Fibroblast of the aortic adventitia (primary cell): ENCODE measurements at places on chromosomes 1 and 21. TPM values are rescaled to one million over a fixed set of nuclear protein-coding genes. Genes with fewer than 3 reads are reported as not detected.

RNF19B gene
- 8.5 and 23.0 TPM in 2 replicates for total RNA-seq

KIRREL1 gene
- 96.8 and 96.9 TPM in 2 replicates for total RNA-seq

ATXN7L2 gene
- 1.6 and 2.9 TPM in 2 replicates for total RNA-seq

OLFML2B gene
- 12.0 and 14.5 TPM in 2 replicates for total RNA-seq

MAP1LC3C gene
- total RNA-seq: 0.09 TPM in 1 of 2 replicates, not detected in the other

VANGL2 gene
- total RNA-seq: not detected in 2 replicates

DNASE2B gene
- total RNA-seq: not detected in 2 replicates

STUM gene
- total RNA-seq: 0.98 TPM in 1 of 2 replicates, not detected in the other

GSTM2 gene
- total RNA-seq: 14.1 and 27.7 TPM in 2 replicates

PUM1 gene
- 32.9 and 61.1 TPM in 2 replicates for total RNA-seq

DNA sequence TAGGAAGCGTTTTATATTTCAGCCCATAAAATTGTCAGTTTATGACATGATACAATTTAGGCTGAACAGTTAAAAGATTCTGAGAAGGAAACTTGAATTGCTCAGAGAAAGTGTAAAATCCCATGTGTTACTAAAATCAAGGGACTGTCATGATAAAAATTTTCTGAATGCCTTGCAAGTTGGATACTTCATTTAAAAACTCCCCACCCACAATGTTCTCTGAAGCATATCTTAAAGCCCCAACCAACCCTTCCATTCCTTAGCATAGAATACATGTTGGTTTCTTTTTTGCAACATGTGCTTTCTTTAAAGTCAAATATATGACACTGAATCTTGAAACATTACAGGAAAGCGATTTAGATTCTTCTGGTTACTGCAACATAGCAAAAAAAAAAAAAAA is 97.4 kb downstream of the MRPL39 start:
- no peak for DNase-seq

DNA sequence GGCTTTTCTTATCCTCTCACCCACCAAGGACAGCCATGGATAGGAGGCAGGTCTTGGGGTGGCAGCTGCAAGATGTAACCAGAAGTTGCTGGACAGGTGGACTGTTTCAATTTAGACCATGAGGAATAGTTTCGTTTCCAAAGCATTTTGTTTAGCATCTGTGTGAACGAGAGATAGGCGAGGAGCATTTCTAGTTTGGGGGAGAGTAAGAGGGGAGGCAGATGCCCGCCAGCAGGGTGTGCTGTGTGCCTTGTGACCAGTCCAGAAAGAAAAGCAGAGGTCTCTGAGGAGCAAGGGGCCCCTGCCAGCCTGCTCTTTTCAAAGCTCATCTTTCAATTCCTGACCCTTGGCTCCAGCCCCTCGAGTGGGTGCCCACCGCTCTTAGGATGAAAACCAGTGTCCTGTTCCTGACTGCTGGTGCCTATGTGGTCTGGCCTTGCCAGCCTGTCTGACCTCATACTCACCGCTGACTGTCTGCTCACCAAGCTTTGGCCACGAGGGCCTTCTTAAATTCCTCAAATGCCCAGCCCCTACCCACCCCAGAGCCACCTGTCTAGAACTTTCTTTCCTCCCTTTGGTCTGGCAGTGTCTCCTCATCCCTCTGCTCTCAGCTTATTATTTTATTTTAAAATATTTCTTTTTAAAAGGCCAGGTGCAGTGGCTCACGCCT is 8.5 kb downstream of the SERINC2 start:
- DNase-seq: no peak

DNA sequence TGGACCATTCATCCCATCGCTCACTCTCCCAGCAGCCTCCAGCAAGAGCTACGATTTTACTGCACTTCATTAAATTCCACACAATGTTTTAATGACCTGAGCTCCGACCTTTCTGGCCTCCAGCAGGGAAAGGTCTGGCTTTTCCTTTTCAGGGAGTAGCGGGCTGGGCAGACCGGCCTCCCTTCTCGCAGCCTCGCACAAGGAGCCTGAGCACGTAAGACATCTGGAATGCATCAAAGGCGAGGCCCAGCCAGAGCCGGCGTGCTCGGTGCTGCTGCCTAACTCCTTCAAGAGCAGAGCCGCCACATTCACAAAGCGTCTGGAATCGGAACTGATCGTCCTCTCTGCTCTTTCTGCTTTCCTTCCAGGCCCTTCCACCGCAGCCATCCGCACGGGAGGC is 32.5 kb upstream of the FHAD1 start:
- DNase-seq: peak; percentile 62

GRCh38 chr1:201270616-201271390 is 12.5 kb upstream of the PKP1 start:
- no peak for DNase-seq

- no peak for DNase-seq
Measured at GRCh38 chr1:34590211-34590623, 164.6 kb upstream of the GJB5 start.

- no peak for DNase-seq
Measured at GRCh38 chr21:44301961-44302406, 2.1 kb downstream of the PFKL start.

DNA sequence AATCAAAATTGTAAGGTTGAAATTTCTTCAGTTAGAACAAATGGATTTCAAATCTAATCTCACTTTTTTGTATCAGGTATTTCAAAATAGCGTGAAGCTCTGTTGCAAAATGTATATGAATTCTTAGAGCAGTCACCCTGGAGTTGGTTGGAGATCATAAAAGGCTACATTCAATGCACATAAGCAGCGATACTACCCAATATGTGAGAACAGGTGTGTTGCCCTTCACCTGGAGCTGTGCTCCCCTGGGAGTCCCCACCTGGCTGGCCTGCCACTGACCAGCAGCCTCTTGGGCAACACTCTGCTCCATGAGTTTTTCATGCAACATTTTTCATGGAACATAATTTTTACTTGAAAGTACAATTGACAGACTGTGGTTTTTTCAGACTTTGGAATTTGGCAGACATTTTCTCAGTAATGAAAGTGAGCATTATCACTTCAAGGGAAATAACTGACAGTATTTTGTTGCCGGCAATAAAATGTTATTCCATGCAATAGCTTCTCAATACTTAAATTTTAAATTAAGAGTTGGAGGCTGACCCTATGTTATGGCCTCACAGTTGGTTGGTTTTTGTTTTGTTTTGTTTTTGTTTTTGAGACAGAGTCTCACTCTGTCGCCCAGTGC is 95.1 kb downstream of the ST3GAL3 start:
- DNase-seq: no peak

DNA sequence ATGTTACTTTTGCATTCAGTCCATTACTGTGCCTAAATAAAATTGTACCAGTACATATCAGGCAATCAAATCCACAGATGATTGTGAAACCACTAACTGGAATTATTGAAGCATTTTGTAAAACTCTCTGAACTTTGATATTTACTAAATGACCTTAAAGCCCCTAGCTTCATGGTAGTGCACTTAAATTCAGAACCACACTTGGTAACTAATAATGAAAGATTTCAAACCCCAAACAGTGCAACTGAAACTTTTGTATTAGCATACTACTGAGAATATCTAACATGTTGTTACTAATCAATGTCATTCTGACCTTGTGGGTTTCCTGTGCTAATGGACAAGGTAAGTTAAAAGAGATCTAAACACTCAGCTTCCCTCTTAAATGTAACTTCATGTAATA is at the start of gene CFHR3:
Gene CFHR3, plus strand, starts transcription at position 238 of the 400 bp plus-strand sequence. Its CDS starts 47 bp downstream, at position 285.
- no peak for DNase-seq

DNA sequence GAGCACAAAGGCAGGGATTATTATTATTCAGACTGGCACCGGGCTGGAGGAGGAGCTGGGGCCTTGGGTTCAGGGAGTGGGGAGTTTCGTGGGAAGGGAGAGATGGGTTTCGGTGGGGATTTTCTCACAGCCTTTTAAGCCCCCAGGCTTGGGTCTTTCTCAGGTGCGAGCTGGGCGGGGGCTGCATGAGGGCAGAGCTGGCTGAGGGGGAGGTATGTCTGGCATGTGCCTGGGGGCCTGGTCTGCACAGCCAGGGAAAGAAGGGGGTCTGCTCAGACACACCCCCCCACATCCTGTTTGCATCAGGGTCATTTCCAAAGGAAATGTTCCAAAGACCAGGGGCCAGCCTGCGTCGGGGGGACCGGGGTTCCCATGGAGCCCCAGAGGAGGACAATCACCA is 21.6 kb downstream of the GRHL3 start:
- DNase-seq: no peak

GRCh38 chr1:39407896-39408640 is 83.4 kb upstream of the BMP8A start:
- no peak for DNase-seq

DNA sequence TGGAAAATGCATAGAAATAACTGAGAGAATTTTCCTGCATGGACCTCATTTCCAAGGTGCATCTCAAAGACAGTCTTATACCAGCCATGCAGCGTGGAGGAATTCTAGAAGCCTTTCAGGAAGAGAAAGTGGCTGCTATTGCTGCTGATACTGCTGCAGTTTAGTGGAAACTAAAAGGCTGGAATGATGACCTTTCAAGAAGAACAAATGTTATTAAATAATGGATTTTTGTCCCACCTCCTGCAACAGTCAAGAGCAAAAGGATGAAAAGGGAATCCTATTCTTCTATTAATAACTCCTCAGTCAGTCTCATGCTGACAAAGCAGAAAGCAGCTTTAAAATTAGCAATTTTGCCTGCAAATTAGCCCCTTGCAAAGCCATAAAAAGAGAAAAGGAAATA is 68.2 kb upstream of the C1orf87 start:
- no peak for DNase-seq

DNA sequence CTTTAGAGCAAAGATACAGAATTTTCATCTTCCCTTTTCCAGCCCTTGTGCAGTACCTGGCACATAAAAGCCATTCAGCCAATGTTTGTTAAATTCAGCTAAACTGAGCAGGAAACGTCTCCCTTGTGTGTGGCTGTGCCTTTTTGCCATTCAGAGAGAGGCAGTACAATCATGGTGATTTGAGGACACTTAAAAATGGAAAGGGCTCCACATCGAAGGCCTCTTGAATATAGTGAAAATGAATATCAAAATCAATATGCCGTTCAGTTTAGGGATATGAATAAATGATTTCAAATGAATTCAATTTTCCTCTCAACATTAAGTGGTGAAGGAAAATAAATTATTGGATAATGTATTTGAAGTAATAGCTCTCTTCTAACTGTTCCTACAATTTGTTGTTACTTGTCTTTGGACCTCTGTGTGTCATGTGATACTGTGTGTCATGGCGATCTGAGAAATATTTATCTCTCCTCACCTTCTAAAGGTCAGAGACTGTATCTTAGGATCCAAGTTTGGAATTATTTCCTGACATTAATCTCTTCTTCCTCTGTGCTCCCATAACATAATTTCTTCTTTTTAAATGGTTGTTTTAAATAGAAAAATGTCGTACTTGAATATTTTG is 355.6 kb upstream of the ST6GALNAC5 start:
- DNase-seq: no peak

DNA sequence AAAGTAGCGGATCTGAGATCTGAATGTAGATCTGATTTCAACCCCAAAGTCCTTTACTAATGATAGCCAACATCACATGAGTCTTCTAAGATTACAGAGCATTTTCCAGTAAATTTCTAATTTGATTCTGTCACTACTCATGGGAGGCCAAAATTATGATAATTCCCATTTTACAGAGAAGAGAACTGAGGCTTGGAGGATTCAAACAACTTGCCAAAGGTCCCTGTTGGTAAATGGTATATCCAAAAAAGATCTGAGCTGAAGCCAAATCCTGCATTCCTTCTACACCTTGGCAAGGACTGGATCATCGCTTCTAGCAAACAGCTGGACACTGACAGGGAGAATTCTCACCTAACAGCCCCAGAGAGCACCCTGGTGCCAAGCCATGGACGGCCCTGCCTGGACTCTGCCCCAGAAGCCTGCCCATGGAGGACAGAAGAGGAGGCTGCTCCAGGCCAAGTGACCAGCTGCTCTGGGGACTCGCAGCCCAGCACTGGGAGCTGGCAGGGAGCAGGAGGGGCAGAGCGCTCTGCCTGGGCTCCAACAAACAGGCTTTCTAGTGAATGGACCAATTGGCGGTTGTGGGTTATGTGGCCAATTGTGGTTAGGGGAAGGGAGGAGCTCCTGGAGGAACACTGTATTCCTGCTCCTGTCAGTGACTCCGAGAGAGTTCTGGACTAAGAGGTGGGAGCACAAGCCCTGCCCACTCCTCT is 6.4 kb upstream of the CSF1 start:
- no peak for DNase-seq

DNA sequence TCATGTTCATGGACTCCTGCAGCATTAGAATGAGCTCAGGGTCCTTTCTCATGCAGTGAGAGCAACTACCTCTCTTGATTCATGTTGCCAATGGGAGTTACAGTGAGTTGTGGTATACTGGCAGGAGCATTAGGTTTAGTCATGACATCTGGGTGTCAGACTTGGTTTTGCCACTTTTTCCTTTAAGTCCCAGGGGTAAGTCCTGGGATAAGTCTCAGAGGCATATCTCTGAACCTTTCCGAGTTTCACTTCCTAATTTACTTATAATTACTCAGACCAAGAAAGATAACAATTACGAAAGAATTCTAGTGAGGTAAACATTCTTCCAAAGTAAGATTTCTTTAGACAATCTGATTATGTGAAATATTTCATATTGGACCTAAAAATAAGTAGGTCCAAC is 606.0 kb downstream of the SMYD3 start:
- DNase-seq: peak; percentile 34

- DNase-seq: peak; percentile 50
Measured at GRCh38 chr1:226185141-226186036, 1.2 kb downstream of the ACBD3 start.

- no peak for DNase-seq
Measured at GRCh38 chr1:84467298-84467697, 11.8 kb upstream of the RPF1 start.
